ENCODE measurements at places on chromosomes 13 and 19.
A peak's percentile ranks its signal among the peaks of the same experiment; 100 is the strongest.

GRCh38 chr13:48647625-48648024 is 6.1 kb upstream of the CYSLTR2 start:
- no peak for DNase-seq

GRCh38 chr19:11238781-11239376 is 540 bp upstream of the ANGPTL8 start:
- no peak for DNase-seq

DNA sequence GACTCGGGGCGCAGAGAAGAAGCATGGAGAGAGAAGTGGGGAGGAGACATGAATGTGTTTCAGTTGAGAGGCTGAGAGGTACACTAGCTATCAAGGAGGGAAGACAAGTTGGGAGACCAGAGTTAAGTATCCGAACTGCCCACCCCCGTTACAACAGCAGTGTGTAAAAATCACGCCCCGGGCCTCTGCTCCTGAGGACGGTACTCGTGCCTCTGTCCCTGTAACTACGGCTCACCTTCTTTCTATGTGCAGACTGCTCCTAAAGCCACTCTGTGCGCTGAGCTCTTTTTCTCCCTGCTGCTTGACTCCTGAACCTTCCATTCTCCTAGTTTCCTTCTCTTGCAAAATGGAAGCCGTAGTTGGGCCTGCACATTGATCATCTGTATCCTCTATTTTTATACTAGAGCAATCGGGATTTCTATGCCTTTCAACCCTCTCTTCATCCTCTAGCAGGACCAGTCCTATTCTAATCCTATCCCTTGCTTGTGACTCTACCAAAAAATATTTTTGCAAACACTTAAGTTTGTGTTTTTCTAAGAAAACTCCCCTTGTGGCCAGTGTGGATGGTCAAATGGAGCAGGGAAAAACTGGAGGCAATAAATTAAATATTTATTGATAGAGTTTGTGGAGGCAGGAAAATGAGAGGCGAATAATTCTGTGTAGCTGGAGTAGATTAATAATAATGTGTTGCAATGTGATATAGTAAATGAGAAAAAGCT is 569 bp downstream of the POLR1D start:
- no peak for DNase-seq

GRCh38 chr19:48608798-48609263 is 2.3 kb downstream of the SPACA4 start:
- DNase-seq, result peak; percentile 66

DNA sequence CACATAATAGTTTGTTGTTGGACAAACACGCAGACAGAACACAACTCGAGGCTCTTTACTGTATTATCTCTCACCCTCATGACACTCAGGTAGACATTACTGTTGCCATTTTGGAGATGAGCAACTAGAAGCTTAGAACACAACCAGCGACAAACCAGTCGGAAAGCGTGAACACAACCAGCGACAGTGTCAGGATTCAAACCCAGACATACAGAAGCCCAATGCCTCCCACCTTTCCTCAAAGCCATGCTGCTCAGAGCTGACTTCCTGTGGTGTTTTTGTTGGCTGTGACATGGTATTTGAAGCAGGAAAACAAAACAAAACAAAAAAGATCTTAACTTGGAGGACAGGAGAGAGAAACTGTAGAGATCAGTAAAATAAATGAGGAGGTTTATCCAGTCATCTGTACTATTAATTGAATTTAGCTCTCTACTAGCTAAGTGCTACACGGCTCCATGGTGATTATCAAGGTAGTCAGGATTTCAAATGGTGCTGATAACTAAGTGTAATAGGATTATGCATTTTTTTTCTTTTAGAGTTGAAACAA is 92.1 kb downstream of the STARD13 start:
- DNase-seq, result peak; percentile 46

GRCh38 chr19:18441804-18442788 is 4.2 kb upstream of the ISYNA1 start:
- no peak for DNase-seq

DNA sequence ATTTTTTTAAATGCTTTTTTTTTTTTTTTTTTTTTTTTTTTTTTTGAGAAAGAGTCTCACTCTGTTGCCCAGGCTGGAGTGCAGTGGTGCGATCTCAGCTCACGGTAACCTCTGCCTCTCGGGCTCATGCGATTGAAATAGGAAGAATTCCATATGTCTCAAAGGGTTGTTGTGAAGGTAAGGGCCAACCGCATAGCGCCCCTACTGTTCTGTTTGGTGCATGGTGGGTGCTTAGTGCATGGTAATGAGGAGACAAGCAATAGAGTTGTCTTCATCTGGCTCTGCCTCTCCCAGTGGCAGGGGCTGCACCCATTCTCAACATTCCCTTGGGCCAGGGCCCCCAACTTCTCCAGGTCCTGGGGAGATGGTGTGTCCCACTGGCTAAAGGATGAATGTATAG is 68.7 kb downstream of the RASL11A start:
- peak; percentile 60 for DNase-seq

DNA sequence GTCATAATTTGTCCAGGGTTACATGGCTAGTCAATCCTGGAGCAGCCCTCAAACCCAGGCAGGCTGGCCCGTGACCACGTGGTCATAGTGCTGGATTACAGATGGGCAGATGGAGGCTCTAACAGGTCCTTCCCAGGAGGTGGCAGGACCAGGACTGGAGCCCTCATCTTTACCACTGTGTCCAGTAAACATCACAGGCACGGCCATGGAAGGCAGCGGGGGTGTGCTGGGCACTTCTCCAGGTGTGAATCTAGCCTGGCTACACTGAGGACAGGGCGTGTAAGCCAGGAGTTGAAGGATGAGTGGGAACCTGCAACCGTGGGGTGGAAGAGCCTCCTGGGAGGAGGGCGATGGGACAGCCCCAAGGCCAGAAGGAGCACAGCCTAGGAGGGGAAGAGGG is 6.1 kb downstream of the CIC start:
- DNase-seq, result no peak

GRCh38 chr13:99893567-99893966 is 78.0 kb downstream of the ZIC5 start:
- no peak for DNase-seq

- no peak for DNase-seq
Measured at GRCh38 chr13:31001647-31002046, 69.2 kb downstream of the TEX26 start.

Measured in BE2C (cell line).